ENCODE measurements at places on chromosomes 5 and 9.

GRCh38 chr5:7897014-7897600 lies 28.2 kb downstream of the MTRR start:
- DNase-seq, result no peak

GRCh38 chr5:132063090-132063911 lies 2.8 kb downstream of the IL3 start:
- peak; percentile 70 for DNase-seq

- DNase-seq, result peak; percentile 55
Measured at GRCh38 chr9:131656356-131657036, 83.4 kb downstream of the RAPGEF1 start.

GRCh38 chr5:68949711-68950110 lies 144.1 kb upstream of the SLC30A5 start:
- DNase-seq, result no peak

GRCh38 chr5:180143656-180144364 lies 65.2 kb downstream of the RASGEF1C start:
- no peak for DNase-seq
